ENCODE measurements at places on chromosomes 5 and 9.

DNA sequence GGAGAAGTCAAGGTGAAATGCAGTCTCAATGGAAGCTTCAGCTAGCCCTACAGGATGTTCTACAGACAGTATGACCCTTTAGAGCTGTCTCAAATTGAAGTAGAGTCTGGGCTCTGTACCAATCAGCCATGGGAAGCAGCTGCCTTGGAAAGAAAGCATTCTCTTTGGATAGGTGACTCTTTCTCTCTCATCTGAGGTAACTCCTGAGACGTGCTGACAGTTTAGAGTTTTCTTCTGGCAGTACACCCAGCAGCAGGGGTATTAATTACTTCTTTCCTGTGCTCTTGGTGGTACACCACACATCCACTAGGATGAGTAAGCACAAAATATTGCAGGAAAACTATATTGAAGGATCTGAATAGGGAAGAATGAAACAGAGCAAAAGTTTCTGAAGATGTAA, 329.6 kb upstream of the RGMB start:
- no peak for DNase-seq

- no peak for DNase-seq
Observed at GRCh38 chr5:127551410-127552041, 34.1 kb downstream of the PRRC1 start.

DNA sequence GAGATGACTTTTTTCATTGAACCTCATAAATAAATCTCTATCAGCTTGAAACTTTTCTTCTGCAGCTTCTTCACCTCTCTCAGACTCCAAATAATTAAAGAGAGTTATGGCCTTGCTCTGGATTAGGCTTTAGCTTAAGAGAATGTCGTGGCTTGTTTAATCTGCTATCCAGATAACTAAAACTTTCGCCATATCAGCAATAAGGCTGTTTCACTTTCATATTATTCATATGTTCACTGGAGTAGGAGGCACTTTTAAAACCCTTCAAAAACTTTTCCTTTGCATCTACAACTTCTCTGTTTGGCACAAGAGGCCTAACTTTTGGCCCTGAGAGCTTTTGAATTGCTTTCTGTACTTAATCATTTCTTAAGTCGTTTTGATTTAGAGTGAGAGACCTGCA, 386.9 kb upstream of the FAM174A start:
- no peak for DNase-seq

DNA sequence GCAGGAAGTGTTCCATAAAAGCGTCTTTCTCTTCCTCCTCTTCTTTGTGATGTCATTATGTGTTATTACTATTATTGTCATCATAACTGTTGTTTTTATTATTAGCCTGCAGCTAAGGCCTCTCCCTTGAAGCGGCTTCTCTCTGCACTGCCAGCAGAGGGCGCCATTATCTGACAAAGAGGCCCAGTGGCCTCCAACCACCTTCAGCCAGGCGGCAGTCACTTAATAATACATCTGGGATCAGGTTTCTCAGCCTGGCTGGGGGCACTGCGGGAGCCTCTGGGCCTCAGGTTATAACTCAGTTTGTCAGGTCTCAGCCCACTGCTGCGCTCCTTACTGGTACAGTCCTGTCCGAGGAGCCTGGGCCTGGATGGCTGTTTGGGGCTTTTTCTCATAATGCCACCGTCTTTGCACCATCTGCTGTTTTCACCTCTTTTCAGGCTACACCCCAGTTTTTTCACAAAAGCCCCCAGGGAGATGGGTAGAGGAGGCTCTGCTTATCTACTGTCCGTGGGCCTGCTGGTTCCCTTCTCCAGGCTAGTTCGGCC, 281.9 kb downstream of the NSG2 start:
- peak; percentile 46 for DNase-seq

GRCh38 chr5:173055722-173055982, 500 bp upstream of the CREBRF start:
- no peak for DNase-seq

DNA sequence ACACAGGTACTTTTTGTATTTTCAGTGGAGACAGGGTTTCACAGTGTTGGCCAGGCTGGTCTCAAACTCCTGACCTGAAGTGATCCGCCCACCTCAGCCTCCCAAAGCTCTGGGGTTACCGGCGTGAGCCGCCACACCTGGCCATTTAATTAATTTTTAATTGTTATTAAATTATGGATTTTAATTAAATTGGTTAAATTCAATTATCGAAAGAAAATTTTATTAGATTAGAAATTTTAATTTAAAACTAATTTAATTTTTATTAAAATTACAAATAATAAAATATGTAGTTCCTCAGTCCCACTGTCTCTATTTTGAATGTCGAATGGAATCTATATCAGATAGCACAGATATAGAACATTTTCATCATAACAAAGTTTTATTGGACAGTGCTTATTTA, 416.5 kb downstream of the GABRG2 start:
- DNase-seq: no peak

- DNase-seq: no peak
Observed at GRCh38 chr5:160298189-160298588, 14.2 kb downstream of the CCNJL start.

DNA sequence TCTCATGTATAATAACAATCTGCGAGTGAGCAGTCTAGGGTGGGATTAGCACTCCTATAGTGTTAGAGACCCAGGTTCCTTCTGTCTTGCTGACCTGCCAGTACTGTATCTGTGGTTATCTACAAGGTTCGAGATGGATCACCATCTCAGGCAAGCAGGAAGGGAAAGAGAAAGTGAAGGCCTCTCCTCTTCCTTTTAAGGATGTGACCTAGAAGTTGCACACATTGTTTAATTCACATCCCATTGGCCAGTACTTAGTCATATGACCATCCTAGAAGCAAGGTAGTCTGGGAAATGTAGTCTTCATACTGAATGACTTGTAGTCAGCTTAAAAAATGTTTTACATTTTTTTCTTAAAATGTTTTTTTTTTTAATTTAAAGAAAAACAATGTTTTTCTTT, 168.6 kb downstream of the CARTPT start:
- DNase-seq: no peak

DNA sequence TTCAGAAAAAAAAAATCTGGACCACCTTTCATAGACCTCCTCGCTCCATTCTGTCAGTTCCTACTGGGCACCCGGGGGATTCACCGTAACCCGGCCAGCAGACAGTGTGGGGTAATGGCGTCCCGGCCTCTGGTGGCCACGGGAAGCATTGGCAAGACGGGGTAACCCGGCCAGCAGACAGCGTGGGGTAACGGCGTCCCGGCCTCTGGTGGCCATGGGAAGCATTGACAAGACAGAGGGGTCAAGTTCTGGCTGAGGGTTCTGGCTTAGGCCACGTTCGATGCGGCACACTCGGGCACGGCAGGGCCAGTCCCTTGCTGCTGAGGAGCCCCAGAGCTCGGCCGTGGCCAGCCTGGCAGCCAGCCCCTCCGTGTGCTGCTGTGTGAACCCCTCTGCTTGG, 116.2 kb upstream of the RAPGEF1 start:
- DNase-seq: no peak

- no peak for DNase-seq
Observed at GRCh38 chr9:20357037-20357432, 265.3 kb downstream of the MLLT3 start.

GRCh38 chr9:83707518-83707767, 315 bp downstream of the UBQLN1 start:
- DNase-seq: peak; percentile 78

DNA sequence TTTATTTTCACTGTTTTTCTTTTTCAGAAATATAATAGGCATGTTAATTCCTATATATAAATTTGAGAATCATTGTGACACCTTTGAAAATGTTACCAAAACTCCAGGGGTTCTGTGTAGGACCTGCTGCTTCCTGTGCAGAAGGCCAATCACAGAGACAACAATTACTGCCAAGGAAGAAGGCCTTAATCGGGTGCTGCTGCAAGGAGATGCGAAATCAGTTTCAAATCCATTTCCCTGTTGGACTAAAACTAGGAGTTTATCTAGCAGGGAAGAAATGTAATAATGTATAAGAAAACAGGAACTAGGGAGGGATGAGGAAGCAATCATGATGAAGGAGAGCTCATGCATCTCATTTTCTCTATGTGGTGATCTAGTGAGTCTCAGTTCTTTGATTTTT, 209.7 kb upstream of the NUDT12 start:
- no peak for DNase-seq

GRCh38 chr9:94014920-94015319, 59.8 kb upstream of the BARX1 start:
- DNase-seq: no peak

DNA sequence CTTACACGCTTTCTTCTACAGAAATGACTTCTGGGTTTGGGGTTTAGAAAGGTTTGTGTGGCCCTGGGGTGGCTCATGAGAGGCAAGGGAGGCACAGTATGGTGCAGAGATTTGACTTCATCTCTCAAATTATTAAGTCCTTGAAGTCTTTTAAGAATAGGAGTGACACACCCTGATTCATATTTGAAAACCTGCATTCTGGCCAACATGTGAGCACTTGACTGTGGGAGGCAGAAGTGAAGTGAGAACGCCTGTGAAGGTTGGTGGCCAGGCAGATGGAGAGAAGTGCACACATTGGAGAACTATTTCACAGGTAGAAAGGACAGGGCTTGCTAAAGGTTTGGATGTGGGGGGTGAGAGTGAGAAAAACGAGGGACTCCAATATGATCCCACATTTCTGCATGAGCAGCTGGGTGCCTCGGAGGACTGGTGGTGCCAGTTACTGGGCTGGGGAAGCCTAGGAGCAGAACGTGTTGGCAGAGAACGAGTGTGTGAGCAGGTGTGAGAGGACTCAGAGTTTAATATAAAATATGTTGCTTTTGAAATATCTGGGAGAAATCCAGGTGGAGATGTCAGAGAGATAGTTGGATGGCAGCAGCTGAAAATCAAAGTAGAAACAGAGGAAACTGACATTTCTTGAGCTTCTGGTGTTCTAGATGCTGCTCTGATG, 240.0 kb upstream of the ADAMTSL1 start:
- DNase-seq: no peak

DNA sequence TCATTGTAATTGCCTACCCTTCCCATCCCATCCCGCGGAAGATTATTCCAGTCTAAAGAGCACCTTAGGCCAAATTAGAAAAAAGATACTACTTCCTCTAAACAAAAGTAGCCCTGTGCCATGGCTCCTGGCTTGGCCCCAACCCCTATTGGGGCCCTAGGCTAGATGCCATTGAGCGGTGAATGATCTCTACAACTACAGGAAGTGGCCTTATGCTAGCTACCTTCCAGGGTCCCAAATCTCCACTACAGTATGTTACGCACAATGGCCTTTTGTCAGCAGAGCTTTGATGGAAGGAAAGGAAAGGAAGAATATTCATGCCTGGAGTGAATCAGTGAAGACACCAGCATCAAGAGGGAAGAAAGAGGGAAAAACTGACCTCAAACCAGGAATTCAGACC, 73.3 kb upstream of the OSMR start:
- no peak for DNase-seq

DNA sequence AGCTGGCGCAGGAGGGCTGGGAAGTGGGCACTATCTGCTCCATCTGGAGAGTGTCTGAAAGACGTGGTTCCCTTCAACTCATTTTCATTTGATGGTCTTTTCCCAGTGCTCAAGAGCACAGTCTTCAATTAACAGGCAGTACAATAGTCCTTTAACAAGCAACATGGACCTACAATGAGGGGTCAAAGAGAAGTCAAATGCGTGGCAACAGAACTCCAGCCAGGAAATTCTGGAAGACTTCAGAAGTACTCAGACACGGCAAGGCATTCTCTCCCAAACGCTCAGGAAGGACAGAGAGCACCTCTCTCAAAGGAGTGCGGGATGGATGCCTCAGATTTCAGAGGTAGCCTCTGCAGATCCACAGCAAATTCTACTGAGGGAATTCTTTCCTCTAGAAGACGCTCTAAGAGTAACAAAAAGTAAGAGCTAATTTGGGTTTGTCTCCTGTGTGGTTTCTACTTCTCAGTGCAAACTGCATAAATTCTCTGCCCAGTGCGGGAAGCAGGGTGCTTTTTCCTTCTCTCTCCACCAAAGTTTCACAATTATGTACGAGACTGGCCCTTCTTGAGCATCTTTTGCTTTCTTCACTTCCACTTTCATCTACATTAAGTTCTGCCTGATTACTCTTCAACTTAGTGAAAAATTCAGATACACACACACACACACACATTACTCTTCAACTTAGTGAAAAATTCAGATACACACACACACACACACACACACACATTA, 56.4 kb downstream of the LHFPL2 start:
- DNase-seq: no peak

GRCh38 chr9:70474413-70474812, 60.0 kb upstream of the KLF9 start:
- DNase-seq: no peak

GRCh38 chr9:64066736-64067368, 1218.2 kb downstream of the FOXD4L5 start:
- DNase-seq: no peak

GRCh38 chr9:124698265-124698664, 72.8 kb downstream of the NR6A1 start:
- DNase-seq: no peak

DNA sequence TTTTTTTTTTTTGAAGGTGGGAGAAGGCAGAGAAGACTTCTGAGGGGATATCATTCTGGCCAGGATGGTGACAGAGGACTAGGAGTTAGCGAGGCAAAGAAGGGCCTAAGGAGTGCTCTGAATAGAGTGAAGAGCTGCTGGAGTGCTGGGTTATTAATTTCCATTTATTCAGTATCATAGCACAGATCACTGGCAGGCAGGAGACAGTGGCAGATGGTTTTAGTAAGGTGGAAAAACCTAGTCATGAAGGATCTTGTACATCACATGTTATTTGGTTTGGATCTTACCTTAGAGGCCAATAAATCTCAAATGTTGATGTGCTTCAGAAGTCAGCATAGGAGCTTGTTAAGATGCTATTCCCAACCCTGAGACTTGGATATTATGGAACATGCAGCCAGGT, 165.5 kb downstream of the TTLL11 start:
- DNase-seq: no peak

DNA sequence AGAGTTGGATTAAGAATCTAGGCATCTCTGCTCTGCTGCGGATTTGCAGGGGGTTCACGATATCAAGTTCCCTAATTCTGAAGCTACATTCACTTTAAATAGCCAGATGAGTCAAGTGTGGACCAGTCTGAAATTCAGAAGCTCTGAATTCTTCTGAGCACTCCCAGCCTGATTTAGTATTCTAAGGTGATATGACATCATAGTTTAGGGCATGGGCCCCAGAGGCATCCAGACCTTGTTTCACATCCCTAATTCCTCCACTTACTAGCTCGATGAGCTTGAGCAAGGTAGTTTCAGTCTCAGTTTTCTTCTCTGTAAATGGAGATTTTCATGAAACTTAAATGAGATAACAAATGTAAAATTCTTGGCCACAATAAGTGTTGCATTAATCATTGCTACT, 65.2 kb downstream of the TMEM167A start:
- no peak for DNase-seq

- no peak for DNase-seq
Observed at GRCh38 chr9:2465921-2466460, 155.6 kb upstream of the VLDLR start.

DNA sequence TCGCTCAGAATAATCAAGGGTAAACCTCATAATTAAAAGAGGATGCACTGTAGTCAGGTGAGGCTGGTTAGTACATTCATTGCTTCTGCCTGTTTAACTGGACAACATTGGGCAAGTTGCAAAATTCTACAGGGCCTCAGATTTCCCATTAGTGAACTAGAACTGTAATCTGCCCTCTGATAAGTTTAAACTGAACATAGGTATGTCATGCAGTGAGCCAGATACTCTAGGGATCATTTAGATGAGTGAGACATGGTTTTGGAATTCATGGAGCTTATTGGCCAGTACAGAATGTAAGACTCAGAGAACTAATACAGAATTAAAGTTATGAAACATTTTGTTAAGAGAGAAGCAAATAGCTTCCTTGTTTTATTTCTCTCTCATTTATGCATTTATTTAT, 35.9 kb downstream of the RNF44 start:
- no peak for DNase-seq

- no peak for DNase-seq
Observed at GRCh38 chr5:124554746-124555578, 191.5 kb downstream of the ZNF608 start.

All from stimulated activated CD4-positive, alpha-beta T cell treated with anti-CD3 and anti-CD28 coated beads, Interleukin-2, amount 100 ng/mL, for 24 hours (primary cell).